Progenitor cell of endocrine pancreas (in vitro differentiated cells): ENCODE measurements at places on chromosomes 1 and 21.

GRCh38 chr1:22418933-22419382 lies 32.7 kb upstream of the ZBTB40 start:
- no peak for DNase-seq

- no peak for DNase-seq
These were observed 93.5 kb downstream of the MRPL39 start for GRCh38 chr21:25513810-25514209.

DNA sequence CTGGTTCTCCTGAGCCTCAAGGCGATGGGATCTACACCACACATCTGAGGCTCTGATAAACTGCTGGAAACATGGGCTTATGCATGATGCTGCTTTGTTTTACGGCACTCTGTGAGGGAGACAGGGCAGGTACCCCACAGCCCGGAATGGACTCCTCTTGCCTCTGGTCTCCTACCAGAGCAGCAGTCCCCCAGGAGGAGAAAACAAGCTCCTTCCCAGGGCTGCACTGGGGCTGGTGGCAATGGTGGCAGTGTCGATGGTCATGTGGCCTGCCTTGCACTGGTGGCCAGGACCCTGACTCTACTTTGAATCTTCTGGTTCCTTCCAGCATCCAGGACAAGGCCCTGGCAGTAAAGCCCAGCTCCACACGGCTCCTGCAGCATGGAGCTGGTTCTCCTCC lies 79.4 kb downstream of the TOMM20 start:
- DNase-seq = no peak

- DNase-seq = no peak
These were observed 32.2 kb upstream of the DIP2A start for GRCh38 chr21:46426313-46427046.

DNA sequence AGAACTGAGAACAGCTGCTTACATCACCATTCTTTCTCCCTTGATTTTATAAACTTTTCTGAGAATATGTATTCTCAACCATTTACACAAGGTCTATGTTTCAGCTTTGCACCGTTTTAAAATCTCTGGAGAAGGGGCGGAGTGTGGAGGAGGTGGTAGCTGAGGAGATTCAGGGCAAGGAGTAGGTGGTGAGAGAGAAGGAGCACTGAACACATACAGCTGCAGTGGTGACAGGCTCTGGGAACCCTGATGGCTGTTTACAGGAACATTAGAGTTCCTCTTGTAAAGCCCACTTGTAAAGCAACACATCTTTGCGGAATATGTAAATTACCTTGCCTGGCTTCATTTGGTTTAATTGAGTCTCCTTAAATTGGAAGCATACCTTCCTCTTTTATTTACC lies 89.7 kb downstream of the SMYD2 start:
- no peak for DNase-seq
